SHP77 treated with DMSO at 0.1 percent for 48 hours (cell line): ENCODE measurements at places on chromosomes 6 and 20.
A peak's percentile ranks its signal among the peaks of the same experiment; 100 is the strongest.

DNA sequence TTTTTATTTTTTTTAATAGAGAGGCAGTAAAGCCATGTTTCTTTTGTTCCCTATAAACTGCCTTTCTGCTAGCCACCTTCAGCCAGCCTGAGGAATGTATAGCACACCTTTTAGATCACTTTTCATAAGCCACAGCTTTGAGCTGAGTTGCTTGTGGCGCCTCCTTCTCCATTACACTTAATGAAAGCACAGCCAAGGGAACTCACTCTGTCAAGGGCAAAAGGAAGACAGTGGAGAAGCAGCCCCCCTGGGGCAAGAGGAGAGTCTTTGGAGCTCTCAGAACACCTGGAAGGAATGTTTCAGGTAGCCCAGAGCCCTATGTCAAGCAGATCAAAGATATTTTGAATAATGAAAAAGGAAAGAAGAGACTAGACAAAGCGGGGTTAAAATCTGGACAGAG lies 235.1 kb downstream of the CLIC5 start:
- no peak for DNase-seq

DNA sequence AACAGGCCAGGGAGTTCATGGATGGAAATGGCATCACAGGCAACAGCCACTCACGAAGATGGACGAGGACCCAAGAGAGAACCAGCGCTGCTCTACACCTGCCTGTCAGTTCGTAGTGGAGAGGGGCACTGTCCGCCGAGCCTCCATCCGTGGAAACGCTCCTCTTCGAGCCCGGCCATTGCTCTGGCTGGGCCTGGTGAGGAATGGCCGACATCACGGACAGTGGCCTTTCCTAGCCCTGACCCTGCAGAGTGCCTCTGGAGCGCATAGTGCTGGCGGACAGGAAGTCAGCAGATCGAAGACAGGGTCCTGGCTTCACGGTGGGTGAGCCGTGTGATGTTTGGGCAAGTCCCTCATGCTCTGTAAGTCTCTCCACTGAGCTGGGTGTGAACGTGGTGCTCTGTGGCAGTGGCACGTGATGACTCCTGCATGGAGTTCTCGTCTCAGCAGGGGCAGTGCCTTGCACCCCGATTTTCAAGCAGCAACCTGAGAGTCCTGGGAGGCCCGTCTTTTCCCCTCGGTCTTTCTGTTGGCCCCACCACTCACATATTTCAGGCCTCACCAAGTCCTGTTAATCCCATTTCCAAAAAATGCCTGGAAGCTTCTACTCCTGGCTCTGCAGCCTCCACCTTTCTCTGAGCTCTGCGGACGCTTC lies 214.4 kb downstream of the ERMARD start:
- no peak for DNase-seq

- no peak for DNase-seq
Observed at GRCh38 chr20:47215653-47216397, 140.7 kb downstream of the ZMYND8 start.

- peak; percentile 10 for DNase-seq
Observed at GRCh38 chr6:56062836-56063235, 184.5 kb downstream of the COL21A1 start.

DNA sequence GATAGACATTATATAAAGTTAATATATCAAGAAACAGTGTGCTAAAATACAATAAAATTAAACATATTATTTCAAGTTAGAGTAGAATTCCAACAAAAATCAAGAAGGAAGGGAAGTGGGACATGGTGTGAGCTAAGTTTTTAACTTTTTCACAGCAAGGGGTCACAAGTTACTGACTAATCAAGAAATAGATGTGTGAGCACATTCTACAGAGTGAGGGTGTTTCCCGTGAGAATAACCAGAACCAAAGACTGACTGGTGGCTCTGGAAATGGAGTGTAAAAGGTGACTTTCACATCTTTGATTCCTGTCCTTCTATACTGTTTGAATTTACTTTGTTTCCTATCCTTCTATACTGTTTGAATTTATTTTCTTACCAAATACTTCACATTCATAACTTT lies 206.6 kb downstream of the TASP1 start:
- DNase-seq = no peak

- no peak for DNase-seq
Observed at GRCh38 chr6:27966044-27966443, 9.0 kb downstream of the OR2B6 start.

- DNase-seq = no peak
Observed at GRCh38 chr20:49833483-49833882, 20.9 kb downstream of the SLC9A8 start.

DNA sequence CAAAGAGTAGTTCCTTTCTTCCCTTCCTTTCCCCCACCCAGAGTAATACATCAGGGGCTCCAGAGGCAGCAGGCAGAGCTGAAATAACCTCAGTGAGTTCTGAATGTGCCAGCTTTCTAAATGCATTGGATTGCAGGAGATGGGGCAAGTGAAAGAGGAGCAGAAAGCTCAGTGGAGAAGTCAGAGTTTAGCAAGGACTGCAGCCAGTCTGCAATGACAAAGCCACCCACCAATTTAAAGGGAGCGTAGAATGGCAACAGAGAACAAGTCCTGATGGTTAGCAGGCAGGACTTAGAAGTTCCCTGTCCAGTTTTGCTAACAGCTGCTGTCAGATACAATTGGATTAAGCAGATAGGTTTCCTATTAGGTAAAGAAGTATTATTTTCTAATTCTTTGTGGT lies 203.4 kb upstream of the RIN2 start:
- no peak for DNase-seq

- DNase-seq = peak; percentile 75
Observed at GRCh38 chr6:53651205-53651763, 14.3 kb downstream of the KLHL31 start.

DNA sequence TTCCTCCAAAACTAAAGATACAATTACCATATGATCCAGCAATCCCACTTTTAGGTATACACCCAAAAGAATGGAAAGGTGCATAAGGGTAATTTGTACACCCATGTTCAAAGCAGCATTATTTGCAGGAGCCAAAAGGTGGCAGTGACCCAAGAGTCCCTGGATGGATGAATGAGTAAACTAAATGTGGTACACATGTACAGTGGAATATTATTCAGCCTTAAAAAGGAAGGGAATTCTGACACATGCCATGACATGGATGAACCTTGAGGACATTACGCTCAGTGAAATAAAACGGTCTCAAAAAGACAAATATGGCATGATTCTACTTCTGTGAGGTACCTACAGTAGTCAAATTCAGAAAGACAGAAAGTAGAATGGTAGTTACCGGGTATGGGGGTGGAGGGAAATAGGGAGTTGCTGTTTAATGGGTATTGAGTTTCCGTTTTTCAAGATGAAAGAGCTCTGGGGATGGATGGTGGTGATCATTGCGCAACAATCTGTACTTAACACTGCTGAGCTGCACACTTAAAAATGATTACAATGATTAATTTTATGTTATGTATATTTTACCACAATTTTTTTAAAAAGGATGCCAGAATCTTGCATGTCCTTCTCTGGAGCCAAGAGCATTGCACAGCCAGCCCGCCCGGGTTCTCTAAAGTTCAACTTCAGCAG lies 518.9 kb upstream of the JARID2 start:
- no peak for DNase-seq

DNA sequence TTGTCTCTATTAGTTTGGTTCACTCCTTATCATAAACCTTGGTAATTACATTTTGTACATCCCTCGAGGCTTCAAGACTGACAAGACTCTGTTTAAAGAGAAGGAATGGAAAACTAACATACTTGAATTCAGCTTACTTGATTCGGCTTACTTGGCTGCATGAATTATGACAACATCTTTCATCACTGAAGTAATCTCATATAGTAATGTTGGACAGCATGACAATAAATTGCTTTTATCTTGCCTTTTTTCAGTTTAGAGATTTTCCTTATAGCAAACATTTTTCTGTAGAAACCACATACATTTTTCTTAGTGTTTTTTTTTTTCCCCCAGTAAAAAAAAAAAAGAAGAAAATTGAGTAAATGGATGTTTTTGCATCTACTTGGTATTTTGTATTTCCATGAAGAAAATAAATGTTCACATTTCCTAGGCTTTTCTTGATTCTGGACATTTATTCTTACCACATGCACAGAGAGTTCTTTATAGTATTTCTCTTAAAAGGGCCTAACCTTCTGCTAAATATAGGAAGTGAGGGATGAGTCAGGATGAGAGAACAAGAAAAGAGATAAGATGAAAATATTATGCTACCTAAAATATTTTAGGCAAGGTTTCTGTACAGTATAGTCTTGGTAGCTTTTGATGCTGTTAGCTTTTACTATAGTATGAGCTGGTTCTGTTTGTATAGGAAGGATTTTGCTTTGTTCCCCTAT lies 101.0 kb upstream of the HDGFL1 start:
- no peak for DNase-seq

GRCh38 chr6:69771158-69771906 lies 25.5 kb downstream of the LMBRD1 start:
- no peak for DNase-seq

DNA sequence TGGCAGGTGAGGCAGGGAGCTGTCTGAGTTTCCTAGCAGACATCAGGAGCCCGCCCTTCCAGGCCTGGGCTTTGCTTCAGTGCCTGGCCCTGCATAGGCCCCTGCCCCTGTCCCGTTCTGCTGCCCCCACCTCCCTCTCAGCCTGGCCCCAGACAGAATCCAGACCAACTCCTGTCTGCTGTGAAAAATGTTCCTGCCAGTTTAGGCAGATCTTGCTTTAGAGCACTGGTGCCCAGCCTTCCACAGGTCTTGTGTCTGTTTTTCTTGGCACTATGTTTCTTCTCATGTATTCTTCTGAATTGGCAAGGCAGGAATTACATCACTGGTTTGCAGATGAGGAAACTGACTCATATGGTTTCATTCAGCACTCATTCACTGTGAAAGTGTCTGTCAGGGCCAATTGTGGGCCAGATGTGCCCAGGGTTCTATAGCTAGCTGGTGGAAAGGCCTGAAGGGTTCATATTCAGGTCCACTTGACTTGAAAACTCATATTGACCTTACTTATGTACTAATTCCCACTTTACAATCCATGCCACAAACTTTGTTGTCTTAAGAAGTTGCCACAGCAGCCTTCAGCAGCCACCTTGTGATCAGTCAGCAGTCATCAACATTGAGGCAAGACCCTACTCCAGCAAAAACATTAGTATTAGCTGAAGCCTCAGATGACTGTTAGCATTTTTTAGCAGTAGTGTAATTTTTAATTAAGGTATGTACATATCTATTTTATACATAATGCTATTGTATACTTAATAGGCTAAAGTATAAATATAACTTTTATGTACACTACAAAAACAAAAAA lies 40.5 kb downstream of the HLA-F start:
- DNase-seq = no peak
